Mucosa of descending colon (tissue), 3 donors: ENCODE measurements at places on chromosomes 7 and 10.
A peak's percentile ranks its signal among the peaks of the same experiment; 100 is the strongest.

DNA sequence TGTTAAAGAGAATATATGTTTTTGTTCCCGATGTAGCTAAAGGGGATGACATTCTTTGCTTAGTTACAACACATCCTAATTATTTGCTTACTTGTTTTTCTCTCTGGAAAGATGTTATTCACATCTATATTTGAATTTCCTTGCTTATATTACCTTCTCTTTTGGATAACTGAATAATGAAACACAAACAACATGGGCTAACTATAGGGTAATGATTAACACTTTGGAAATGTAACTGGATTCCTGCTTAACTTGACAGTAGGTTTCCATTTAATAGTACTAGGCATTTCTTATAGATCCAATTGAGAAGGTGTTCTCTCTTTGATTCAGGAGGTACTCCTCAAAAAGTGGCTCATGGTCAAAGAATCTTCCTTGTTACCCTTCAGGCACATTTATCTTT is 141.1 kb downstream of the CCSER2 start:
- no peak for DNase-seq

- DNase-seq, result no peak
These were observed 165.7 kb downstream of the HECW1 start for GRCh38 chr7:43278088-43278644.

DNA sequence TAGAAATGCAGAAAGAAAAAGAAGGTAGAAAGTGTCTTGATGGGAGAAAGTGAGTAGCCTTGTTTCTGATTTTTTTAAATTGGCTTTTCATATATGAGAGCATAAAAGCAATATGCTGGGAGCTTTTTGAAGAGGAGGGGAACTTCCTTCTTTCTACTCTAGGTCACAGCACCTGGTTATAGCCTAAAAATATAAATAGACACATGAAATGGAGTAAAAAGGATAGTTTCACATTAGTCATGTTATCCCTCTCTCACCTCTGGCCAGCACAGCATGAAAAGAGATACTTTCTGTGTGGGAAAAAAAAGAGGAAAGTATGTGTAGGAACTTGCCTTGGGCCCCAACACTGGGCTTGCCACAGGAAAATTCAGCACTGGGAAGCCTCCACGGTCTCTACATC is 292.2 kb upstream of the ZWINT start:
- no peak for DNase-seq

DNA sequence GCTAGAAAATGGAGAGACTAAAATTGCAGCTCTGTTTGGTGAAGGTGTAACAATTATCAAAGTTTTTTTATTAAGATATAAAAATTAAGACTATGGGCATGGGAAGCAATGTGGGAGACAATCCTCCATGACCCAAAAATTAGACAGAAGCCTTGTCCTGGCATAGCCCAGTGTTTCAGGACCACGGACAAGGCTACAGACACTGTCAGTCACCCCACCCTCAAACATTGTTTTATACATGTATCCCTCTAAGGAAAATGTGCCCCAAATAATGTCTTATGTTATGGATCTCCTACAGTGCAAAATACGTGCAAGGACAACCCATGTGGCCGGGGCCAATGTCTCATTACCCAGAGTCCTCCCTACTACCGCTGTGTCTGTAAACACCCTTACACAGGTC is 24.0 kb downstream of the HABP2 start:
- DNase-seq, result no peak

- no peak for DNase-seq
These were observed 23.7 kb downstream of the HKDC1 start for GRCh38 chr10:69243817-69244216.

DNA sequence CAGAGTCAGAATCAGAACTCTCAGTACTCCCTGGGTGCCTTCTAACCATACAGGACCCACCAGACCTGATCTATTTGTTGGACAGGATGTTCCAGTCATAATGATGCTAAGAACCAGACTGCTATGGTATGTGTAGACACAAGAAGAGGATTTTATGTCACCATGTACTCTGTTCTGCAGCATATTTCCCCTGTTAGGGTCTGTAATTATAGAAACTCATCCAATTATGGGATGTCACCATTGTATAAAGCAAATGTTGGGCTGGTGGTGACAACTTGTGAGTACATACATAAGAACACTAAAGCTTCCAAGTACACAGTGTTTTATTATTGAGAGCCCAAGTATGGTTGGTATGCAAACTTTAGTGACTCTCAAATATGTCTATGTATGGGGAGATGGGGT is 67.1 kb upstream of the AGBL3 start:
- no peak for DNase-seq

- DNase-seq, result no peak
These were observed 357.1 kb downstream of the TCERG1L start for GRCh38 chr10:130954326-130954905.

GRCh38 chr7:116443101-116443523 is 56.4 kb upstream of the CAV2 start:
- no peak for DNase-seq

DNA sequence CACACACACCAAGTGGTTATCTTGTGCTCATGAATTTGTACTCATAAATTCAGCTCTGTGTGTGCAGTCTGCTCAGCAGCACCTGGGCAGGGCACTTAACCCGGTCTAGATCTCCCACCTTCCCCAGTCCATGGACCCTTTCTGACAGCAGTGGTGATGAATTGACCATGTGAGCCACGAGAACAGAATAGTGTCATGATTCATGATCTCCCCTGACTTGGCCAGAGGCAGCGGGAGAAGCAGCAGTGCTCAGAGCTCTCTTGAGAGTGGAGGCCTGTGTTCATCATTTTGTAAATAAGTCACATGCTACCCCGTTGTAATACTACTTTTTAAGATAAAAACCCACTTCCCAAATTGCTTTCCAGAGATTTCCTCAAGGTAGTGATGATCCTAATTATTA is 74.2 kb downstream of the GALNT17 start:
- DNase-seq, result no peak

DNA sequence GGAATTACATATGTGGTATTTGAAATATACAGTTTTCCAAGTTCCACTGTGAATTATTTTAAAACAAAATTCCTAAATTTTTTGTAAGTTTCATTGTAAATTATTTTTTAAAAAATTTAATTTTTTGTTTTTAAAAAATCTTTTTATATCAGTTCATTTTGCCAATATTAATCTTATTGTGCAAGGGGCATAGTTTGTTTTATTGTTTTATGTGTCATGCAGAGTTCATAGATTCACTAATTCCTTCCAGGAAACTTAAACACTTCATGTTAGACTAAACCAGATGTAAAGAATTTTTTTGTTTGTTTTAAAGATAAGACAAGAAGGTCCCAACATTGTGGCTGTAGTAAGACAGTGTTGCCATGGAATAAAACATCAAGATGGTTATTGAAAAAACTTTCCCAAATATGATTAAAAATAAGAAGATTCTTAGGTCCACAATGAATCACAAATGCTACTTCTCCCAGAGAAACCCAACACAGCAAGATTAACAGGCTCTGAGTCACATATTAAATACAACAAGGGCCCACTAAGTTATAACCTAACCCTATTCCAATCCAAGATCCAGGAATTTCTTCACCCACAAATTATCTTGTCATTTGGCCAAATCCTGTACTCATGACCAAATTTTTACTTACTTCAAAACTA is 464.7 kb upstream of the IGFBP3 start:
- no peak for DNase-seq

DNA sequence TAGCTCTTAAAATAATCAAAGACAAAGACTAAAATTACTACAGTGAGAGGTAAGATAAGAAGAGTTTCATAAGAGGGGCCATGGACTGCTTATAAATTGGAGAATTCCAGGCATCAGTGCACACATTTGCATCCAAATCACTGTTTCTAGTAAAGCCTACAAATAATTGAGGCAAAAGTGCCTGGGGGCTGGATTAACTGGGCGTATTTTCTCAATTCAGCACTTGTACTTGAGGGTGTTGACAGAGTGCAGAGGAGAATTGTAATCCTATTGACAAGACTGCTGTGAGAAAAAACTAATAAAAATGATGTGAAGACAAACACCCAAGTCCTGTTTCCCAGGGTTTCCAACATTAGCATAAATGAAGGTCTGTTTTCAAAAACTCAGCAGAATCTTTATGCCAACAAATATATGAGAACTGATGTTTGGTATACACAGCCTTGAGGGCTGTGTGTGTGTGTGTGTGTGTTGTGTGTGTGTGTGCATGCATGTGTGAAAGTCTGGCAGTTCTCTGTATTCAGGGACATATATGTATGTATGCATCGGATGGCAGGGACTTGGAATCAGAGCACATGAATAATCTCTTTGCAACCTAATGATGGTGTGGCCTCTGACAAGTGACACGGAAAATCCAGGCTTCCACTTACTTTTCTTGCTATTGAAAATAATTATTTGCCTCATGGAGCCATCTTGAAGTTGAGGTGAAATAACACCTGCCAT is 182.1 kb upstream of the CDC14C start:
- no peak for DNase-seq

DNA sequence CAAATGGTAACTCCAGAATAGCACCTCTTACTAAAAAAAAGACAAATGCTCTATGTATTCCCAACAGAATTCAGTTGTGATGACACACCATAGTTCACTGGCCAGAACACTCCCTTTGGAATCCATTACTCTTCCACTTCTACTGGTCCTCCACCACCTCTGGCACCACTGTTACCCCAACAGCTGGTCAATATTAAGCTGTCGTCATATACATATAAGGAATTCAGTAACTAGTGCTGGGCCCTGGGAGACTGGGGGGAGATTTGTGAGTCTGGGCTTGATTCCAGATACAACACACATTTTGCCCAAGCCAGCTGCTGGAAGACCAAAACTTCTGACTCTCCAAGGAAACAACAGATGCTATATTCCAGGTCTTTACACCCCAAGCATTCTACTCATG is 26.0 kb upstream of the ITGA8 start:
- DNase-seq, result no peak

GRCh38 chr10:17033529-17034260 is 95.9 kb downstream of the CUBN start:
- no peak for DNase-seq

DNA sequence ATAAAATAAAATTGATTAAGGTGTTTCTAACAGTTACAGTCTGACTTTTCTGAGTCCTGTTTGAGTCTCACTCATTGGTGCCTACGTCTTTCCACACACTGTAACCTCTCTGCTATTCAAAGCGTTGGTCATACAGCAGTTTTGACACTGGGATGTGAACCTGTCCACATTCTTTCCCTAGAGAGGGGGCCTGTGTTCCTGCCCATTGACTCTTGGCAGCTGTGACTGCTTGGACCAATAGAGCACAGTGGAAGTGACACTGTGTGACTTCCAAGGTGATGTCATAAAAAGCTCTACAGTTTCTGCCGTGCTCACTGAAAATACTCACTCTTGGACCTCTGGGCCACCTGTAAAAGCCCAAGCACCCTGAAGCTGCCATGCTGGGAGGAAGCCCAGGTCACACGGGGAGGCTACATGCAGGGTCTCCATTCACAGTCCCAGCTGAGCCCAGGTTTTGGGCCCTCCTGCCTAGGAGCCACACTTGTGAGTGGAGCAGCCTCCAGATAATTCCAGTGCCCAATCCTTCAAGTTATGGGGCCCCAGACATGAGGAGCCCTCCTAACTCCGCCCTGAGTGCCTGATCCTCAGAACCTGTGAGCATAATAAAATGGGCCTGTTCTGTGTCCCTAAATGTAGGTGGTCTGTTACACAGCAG is 704 bp upstream of the ANTXRL start:
- DNase-seq, result no peak

GRCh38 chr10:69866688-69867461 is 65.2 kb downstream of the COL13A1 start:
- DNase-seq, result peak; percentile 83

DNA sequence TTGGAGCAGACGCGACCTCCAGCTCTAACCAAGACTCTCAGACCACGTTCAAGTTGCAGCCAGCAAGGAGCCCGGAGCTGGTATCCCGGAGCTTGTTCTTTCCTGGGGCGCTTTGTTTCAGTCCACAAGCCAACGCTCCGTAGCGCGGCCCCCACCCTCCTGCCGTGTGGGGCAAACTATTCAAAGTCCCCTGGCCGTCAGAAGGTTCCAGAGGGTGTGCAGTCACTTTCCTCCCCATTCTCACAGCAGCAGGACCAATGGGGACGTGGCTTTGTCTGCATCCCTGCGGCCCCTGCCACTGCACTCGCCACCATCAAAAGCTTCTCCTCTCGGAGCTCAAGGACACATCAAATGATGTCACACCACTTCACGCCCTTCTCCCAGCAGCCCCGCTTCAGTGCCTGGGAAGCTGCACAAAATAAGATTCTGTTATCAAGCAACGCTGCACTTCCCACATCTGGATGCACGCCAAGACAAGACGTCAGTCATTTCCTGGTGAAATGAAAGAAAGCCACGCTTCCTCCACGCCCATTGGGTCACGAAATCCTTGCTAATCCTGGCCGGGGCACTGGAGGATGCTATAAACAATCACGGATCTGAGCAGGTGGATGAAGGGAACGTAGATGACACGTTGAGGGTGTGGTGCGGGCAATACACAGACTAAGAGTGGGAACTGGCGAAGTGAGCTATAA is 348.2 kb downstream of the PTPRN2 start:
- DNase-seq, result peak; percentile 92

- DNase-seq, result no peak
These were observed 28.9 kb downstream of the FZD1 start for GRCh38 chr7:91293136-91293535.

- no peak for DNase-seq
These were observed 61.0 kb downstream of the CAMK2B start for GRCh38 chr7:44264221-44264931.

GRCh38 chr10:978826-979421 is 9.3 kb upstream of the GTPBP4 start:
- no peak for DNase-seq

DNA sequence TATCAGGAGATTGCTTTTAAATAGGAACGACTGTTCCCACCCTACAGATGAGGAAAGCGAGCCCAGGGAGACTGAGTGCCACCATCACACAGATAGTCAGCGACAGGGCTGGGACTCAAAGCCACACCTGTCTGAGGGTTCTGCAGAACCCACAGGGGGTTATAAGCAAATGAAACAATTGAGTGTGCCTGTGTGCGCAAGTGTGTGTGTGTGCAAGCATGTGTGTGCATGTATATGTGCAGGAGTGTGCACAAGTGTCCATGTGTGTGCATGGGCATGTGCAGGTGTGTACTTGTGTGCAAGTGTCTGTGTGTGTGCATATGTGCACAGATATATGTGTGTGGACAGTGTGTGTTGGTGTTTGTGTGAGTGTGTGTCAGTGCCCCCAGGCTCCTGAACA is 280.2 kb downstream of the GRID1 start:
- DNase-seq, result no peak

GRCh38 chr7:114255404-114255841 is 159.2 kb upstream of the FOXP2 start:
- peak; percentile 79 for DNase-seq
